GM10248 (cell line): ENCODE measurements at places on chromosomes 6 and 20.
A peak's percentile ranks its signal among the peaks of the same experiment; 100 is the strongest.

- DNase-seq = no peak
These were observed 224.7 kb downstream of the NRN1 start for GRCh38 chr6:5781966-5782556.

DNA sequence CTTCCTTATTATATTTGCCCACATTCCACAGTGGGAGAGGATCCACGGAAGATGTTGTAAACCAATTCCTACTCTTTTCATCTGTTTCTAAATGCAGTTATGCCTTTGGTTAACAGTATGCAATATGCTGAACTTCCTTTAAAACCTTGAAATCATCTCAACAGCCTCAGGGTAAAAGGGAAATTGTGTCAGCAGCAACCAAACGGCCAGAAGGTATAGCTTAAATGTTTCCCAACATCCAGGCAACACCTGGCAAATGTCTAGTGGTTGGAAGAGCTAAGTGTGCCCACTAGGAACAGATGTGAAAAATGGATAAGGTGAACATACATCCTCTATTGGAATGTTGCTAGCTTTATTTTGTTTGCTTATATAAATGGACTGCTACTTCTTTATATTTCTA is 164.8 kb downstream of the FAXC start:
- no peak for DNase-seq

- no peak for DNase-seq
These were observed 42.2 kb downstream of the BCL2L1 start for GRCh38 chr20:31680286-31681127.

DNA sequence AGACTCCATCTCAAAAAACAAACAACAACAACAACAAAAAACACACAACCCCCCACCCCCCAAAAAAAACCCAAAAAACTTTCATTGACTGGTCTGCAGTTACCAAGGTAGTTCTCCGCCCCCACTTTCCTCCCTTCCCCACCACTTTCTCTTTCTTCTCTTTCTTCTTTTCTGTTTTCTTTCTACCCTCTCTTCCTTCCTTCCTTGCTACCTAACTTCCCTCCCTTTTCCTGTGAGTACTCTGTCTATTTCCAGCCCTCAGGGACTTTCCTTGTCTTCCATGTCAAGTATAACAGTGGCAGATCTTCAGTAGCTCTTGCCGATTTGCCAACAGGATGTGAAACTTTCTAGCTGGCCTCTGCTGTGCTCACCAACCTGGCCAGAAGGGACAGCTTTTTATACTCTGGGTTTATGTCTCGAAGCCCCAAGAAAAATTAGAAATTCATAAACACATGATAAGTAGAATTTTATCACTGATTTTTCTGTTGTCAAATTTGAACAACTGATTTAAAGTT is 399.5 kb downstream of the QKI start:
- no peak for DNase-seq

- no peak for DNase-seq
These were observed 82.7 kb upstream of the FOXC1 start for GRCh38 chr6:1527073-1527457.

DNA sequence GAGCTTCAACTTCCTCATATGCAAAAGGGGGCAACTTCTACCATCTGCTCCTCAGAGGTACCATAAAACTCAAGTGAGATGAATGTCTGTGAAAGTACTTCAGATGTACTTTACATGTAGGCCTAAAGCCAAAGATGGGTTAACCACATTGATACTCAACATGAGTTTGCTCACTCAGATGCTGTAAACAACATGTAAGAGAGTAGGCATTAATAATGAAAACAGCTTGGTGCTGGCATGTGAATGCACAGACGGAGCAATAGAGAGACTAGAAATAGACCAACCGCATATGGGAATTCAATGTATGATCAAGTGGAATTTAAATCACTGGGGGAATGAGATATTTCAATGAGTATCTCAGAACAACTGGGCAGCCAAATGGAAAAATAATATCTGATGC is 143.8 kb upstream of the CDYL start:
- no peak for DNase-seq

DNA sequence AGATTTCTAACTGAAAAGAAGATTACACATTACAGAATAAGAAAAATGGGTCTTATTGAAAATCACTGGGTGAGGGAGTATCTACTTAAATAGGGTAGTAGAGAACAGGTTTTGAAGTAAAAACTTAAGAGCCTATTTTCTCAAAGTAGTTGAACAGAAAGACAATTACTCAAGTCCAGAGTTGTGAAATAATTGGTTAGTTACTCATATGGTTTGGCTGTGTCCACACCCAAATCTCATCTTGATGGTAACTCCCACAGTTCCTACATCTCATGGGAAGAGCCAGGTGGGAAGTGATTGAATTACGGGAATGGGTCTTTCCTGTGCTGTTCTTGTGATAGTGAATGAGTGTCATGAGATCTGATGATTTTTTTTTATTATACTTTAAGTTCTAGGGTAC is 1035.3 kb upstream of the GJE1 start:
- DNase-seq = no peak

DNA sequence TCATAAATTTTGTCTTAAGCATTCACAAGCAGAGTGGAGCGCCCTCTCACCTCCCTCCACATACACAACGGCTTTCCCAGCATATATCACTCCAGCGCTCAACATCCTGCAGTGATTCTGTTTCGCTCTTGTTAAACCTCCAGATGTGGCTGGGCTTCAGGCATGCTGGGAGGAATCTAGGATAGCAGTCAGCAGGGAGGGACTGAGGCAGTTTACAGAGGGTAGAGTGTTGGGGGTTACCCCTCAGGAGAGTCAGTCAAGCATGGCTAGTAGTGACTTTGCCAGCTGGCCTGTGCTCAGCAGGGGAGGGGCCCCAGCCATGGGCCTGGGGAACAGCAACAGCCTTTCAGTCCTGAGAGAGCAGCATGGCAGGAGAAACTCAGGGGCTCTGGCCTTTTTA is 161.4 kb upstream of the FLRT3 start:
- no peak for DNase-seq

GRCh38 chr6:4941782-4942672 is 61.8 kb downstream of the RPP40 start:
- DNase-seq = peak; percentile 52

DNA sequence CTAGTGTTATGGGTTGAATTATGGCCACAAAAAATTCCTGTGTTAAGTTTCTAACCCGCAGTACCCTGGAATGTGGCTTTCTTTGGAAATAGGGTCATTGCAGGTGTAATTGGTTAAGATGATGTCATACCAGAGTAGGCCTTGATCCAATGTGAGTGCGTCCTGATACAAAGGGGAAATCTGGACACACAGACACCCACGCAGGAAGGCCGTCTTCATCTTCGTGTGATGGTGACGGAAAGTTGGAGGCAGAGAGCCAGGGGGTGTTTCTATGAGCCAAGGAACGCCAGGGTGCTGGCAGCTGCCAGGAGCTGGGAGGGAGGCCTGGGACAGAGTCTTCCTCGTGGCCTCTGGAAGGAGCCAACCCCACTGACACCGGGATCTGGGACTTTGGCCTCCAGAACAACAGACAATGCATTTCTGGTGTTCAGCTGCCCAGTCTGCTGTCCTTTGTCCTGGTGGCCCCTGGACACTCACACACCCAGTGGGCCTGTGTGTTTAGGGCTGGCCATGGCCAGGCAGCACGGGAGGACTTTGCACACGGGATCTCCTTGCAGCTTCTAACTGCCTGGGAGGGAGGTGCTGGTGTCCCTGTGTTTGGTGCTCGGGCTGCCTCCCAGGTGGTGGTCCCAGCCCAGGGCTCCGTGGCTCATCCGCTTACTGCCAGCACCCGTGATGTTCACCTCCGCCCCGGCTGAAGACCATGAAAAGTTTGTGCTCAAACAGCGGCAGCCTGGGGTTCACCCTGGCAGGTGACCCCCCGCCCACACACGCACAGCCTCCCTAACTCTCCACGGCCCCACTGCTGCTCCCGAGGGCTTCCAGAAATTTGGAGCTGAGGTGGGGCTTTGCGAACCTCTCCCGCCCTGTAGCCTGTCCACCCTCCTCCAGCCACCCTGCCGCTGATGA is 53.4 kb upstream of the GATA5 start:
- no peak for DNase-seq

DNA sequence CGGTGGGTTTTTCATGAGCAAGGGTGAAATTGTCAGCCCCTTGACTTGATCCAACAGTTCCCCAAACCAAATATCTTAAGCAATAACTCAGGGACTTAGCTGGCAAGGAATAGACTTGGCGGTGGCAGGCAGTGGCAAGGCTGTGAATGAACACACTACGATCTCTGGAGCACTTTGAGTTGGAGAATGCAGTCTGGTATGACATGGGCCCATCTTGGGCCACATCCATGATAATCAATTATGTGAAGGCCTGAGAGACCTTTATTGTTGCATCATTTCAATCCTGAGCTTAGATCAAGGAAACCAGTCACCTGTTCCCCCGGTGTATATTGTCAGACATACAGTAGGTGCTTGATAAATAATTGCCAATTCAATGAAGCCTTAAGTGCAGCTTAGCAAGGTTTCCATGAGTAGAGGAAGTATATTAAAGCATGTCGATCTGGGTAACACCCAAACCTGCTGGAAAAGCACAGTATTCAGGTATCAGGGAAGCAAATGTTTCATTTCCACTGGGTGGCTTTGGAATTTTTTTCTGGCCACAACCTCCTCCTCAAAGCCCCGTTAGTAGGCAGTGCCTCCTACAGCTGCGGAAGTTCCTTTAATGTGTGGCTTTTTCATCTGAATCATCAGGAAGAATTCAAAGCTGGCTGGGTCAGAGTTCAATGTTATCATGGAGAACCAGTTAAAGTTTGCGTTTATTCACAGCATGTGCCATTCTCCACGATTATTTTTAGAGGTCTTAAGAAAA is 10.2 kb downstream of the CASS4 start:
- DNase-seq = no peak

DNA sequence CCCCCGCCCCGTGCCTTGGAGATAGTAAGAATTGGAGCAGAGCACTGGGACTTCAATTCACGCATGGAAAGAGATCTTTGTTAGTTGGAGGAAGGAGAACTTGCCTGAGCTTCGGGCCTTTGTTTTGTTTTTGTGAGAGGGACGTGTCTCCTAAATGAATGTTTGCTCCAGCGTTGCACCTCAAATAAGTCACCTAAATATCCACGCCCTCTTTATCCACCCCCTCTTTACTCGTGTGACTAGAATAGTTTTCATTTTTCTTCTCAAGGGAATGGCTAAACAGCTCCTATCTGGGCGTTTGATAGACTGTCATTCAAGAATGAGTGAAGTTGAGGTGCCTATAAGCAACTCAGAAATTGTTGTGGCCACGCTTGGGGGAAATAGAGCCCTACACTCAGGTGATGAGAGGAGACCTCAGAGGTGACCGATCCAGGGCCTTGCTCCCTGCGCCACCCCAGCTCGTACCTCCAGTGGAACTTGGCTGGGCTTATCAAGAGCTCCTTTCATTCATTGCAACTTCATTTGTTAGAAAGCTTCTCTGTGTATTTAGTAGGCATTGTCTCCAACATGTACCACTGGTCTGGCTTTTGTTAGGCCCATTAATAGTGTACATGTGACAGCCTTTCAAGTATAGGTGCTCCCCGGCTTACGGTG is 861 bp downstream of the PCMTD2 start:
- DNase-seq = peak; percentile 23

GRCh38 chr6:112618849-112619248 is 271.7 kb downstream of the RFPL4B start:
- DNase-seq = no peak
